ENCODE measurements at places on chromosomes 4 and X.

DNA sequence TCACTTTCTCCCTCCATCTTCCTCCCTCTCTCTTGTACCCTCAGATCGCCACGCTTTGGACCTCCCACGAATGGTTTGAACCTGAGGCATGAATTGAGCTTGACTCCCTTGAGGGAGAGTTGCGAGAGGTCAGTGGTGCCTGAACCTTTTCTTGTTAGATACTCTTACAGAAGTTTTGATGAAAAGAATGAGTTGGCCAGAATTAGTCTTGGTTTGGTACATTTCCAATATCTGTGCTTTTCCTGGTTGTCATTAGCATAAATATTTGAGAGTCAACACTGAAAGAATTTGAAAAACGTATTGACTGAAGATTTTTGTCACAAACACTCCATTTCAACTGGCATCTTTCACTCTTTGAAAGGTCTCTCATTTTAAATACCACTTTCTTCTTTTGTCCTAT is 510.6 kb upstream of the DIPK2B start:
- no peak for DNase-seq

- peak; percentile 26 for DNase-seq
These were observed 183.4 kb downstream of the KIT start for GRCh38 chr4:54840992-54841768.

DNA sequence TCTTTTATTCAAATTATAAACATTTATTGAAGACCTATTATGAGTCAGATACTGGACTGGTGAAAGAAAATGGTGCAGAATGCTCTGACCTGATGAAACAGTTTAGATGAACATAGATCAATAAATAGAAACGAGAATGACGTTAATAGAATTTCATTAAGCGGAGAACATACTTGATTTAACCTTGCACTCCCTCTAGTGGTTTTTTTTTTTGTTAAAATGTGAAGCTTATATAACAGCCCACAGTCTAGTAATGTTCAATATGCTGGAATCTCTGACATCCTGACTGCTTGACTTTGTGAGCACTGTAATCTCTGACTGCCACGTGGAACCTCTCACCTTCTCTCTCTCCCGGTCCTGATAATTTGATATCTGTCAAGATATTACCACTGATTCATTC is 32.3 kb downstream of the HDAC8 start:
- peak; percentile 52 for DNase-seq

GRCh38 chr4:174275101-174275500 is 8.4 kb downstream of the FBXO8 start:
- no peak for DNase-seq

DNA sequence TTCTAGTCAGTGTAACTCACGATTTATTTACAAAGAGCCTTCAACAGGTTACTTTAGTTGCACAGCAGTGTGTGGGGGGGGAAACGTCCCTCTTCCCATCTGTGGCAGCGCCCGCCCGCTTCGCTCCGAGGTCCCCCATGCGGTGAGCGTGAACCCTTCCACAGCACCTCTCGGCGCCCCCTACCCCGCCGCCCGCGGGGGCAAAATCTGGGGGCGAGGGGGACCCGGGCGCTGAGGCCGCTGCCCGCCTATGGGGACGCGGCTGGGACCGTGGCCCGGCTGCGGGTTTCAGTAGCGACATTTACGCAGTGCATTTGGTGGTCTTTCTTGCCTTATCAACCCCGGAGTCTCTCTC is 6.4 kb downstream of the NKX6-1 start:
- no peak for DNase-seq

DNA sequence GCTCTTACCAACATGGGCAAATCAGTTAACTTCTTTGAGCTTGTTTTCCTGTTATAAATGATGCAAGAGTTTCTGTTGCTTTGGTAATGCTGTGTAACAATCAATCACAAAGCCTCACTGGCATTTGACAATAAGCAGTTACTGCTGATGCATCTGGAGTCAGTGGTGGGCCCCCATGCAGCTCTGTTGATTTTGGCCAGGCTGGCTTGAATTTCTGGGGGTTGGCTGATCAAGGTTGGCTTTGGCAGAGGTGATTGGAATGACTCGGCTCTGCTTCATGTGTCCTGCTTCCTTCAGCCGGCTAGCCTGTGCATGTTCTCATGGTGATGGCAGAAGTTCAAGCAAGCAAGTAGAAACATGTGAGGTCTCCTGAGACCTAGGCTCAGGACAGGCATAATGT is 90.4 kb downstream of the PHEX start:
- DNase-seq = peak; percentile 56

DNA sequence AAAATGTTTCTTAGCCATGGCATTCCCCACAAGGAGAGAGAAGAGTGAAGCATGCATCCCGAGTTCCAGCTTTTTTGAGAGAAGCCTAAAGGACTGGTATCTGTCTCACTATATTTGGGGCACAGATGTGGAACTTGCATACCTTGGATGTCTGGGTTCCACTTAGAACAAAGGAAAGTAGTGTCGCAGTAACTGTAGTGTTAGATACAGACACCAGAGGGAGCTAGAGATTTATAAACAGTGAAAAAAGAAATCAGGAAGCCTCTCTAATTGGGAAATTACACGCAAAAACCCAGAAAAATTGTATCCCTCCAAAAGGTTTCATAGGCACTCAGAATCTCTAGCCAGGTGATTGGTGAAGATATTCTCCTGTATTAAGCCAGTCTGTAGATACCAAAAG is 34.4 kb downstream of the AGTR2 start:
- peak; percentile 31 for DNase-seq

GRCh38 chr4:177109769-177110168 is 199.9 kb upstream of the NEIL3 start:
- no peak for DNase-seq

DNA sequence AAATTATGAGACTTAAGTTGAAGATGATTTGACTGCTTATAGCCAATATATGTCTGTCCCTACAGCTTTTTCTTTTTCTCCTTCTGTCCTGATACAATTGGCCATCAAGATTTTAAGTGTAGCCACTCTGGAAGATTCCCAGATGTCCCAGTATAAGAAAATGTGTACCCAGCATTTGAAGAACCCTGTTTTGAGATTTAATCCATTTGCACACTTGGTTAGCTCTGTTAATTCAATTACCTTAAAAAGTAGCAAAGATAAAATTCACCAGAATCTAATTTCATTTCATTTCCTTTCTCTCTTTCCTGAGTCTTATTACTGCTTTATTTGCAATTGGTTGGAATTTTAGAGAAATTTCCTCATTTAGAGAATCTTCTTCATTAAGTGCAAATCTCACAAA is 81.4 kb downstream of the DDIT4L start:
- no peak for DNase-seq

GRCh38 chr4:40586729-40587128 is 42.9 kb downstream of the RBM47 start:
- DNase-seq = no peak

DNA sequence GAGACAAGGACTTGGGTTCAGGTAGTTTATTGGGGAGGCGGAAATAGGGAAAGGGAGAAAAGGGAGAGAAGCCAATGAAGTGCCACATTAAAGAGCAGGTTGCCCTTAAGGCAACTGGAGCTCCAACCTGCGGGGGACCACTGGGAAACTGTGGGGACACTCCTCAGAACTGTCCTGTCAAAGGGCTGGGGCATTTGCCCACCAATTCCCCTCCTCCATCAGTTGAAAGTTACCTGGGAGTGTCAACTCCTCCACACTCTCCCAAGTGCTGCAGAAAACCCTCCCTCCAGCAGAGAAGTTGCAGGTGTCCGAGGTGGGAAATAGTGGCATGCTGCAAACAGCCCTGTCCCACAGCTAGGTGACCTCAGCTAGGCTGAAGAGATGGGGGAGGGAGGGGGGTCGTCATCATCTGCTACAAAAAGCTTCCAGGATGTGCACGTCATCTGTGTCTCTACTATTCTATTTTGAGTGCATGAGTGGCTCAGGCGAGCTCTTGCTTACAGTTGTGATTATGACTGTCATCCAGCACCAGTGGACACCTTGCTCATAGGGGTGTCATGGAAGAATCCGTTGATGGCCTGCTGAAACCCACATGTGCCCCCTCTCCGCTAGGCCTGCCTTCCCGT is 41.5 kb upstream of the XPNPEP2 start:
- DNase-seq = no peak

GRCh38 chr4:5980436-5981155 is 37.6 kb downstream of the C4orf50 start:
- DNase-seq = no peak

DNA sequence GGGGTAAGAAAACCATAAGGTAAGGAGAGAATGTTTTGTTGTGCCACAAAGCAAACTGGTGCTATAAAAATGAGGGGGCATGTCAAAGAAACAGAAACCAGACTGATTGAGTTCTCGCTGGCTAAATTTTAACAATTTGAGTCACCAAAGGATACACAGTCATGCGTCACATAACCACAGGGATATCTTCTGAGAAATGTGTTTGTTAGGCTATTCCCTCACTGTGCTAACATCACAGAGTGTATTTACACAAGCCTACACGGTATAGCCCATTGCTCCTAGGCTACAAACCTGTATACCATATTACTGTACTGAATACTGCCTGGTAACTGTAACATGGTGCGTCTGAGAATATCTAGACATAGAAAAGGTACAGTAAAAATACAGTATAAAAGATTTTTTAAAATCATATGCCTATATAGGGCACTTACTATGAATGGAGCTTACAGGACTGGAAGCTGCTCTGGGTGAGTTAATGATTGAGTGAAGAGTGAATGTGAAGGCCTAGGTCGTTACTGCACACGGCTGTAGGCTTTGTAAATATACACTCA is 50.1 kb downstream of the FBXW7 start:
- DNase-seq = peak; percentile 93

DNA sequence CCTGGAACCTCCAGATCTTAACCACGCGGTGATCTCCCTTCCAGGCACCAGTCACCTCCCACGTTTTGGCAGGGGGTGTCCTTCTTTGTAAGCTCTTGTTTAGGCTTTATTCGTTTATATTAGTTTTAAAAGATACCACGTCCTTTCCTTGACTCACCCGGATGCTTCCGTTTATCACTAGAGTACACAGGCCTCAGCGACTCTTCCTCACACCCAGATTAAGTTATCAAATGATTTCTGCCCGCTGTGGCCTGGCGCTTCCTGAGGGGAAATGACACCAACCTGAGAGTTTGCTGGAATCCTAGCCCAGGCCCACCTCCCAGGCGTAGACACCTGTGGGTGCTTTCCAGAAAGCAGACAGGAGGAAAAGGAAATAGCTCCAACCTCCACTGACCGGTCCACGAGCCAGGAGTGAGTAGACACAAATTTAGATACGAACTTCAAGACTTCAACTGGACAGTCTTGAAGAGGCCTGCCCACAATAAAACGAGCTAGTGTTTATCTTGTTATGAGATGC is 756 bp upstream of the ADAMTS3 start:
- peak; percentile 37 for DNase-seq

- peak; percentile 69 for DNase-seq
These were observed 1.2 kb downstream of the MSN start for GRCh38 chrX:65668377-65669310.

GRCh38 chrX:152821145-152821765 is 9.3 kb downstream of the CETN2 start:
- DNase-seq = peak; percentile 48

DNA sequence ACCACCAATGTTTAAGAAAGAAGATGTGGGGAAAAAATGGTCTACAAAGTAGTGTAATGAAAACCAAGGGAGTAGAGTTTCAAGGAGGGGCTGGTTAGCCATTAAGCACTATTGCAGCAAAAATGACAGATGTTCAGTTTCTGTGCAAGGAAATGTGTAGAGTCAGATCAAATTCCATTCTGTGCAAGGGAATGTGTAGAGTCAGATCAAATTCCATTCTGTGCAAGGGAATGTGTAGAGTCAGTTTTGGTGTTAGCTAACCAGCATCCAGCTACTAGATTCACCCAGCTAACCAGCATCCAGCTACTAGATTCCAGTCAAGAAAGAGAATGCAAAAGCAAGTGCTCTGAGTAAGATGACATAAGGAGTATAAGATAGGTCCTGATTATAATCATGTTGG is 208.8 kb downstream of the COX18 start:
- DNase-seq = peak; percentile 59

DNA sequence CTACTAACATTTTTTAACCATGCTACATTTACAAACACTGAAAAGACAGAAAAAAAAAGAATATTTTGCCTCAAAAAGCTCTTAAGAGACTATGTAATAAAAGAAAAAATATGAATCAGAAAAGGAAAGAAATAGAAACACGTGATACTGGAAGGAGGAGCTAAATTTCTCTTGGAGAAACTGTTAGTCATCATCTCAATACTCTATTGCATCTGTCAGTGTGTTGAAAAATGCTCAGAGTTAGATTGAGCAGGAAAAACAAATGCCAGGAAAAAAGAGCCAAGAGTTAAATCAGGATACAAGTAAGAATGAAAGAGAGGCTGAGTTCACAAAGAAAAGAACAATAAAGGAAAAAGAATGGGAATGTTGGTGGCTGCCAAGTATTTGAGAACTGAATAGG is 2.6 kb downstream of the RAB28 start:
- peak; percentile 62 for DNase-seq

GRCh38 chr4:1213336-1213995 is 35.5 kb downstream of the CTBP1 start:
- DNase-seq = no peak

GRCh38 chrX:94977986-94978385 is 1304.0 kb downstream of the FAM133A start:
- no peak for DNase-seq

DNA sequence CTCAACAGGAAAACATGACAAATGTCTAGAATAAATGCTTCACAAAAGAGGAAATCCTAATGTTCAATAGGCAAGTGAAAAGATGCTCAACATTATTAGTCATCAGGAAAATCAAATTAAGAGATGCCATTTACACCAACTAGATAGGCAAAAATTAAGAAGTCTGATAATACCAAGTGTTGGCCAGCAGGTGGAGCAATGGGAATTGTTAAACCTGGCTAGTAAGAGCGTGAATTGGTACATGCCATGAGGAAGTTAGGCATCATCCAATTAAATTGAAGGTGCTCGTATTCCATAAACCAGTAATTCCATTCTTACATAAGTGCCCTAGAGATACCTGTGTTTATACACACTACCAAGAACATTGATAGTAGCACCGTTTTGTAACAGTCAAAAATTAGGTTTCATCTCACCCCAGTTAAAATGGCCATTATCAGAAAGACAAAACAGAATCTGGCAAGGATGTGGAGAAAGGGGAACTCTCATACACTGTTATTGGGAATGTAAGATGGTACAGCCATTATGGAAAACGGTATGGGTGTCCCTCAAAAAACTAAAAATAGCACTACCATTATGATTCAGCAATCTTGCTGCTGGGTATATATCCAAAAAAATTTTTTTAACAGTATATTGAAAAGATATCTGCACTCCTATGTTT is 14.0 kb upstream of the ZCCHC18 start:
- peak; percentile 86 for DNase-seq

- no peak for DNase-seq
These were observed 464.3 kb downstream of the TMA16 start for GRCh38 chr4:163958751-163959150.

DNA sequence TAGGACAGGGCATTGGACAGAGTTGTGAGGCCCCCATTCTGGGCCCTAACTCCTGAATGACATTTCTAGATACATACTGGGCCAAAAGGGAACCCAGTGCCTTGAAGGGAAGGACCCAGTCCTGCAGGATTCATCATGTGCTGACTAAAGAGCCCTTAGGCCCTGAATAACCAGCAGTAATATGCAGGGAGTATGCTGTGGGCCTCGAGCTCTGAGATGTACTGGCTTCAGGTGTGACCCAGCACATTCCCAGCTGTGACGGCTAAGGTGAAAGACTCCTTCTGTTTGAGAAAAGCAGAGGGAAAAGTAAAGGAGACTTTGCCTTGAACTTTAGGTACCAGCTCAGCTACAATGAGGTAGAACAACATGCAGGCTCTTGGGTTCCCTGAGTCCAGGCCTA is 138.2 kb upstream of the HUWE1 start:
- DNase-seq = no peak

Data from choroid plexus epithelial cell (primary cell).